ENCODE measurements at places on chromosomes 3 and 15.

DNA sequence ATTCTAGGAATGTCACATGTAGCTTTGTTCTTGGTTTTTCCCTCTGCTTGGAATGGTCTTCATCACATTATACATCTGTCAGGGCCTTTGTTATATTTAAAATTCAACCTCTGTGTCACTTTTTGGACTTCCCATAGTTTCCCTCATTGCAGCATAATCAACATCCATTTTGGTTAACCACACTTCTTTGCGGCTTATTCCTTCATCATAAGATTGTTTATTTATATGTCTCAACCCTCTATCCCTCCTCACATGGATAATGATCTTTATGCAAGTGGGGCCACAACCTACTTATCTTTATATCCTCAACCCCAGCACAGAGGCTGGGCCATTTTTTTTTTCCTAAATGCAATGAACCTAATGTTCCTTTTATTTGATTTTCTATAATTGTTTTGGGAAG is 260.0 kb upstream of the THBS1 start:
- DNase-seq, result no peak

GRCh38 chr3:154050766-154051165 is 70.4 kb upstream of the ARHGEF26 start:
- no peak for DNase-seq

- no peak for DNase-seq
Measured at GRCh38 chr15:25238716-25239470, 199.9 kb downstream of the UBE3A start.

DNA sequence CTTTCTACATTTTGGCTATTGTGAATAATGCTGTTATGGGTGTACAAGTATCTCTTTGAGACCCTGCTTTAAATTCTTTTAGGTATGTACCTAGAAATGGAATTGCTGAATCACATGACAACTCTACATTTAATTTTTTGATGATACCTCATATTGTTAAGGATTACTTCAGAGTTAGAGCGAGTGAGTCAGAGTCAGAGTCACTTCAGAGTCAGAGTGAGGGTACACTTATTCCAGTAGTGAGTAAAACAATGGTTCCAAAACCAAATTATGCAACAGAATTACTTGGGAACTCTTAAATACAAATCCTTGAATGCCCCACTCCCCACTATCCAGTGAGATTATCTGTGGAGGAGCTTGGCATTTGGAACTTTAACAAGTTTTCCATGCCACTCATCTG is 50.3 kb upstream of the SNRK start:
- no peak for DNase-seq

DNA sequence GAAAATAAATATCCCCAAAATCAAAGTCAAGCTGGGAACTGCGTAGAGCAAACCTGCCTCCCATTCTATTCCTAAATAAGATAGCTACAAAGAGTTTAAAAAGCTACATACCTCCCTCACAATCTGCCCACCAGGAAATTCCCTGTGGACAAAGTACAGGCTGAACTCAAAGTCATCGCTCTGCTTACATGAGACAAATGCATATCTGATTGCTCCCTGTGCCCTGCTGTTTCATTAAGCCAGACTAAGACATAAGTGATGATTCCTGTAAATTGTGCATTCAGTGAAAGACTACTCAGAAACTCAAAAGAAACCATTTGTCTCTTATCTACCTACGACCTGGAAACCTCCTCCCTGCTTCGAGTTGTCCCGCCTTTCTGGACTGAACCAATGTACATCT is 28.5 kb upstream of the EIF4A2 start:
- DNase-seq, result no peak

DNA sequence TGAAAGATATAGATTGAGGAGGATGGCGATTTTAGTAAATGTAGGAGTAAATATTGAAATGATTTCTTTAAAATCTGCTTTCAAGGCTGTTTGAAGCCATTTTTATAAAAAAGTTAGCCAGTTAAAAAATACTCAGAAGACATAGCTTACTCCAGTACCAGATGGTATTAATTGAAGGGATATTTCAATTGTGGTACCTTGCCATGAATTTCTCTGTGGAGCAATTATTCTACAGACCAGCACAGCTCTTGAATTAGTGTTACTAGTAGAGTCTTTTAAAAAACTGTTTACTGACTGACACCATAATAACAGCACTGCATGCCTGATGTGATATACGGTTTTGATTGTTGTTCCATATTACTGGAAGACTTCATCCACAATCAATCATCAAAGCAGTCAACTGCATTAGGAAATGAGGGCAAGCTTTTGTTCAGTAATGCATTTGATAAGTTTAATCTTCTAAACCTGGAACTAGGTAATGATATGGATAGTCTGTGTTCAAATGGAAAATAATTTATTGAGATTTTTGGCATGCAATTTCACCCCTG is 106.4 kb downstream of the MFSD1 start:
- no peak for DNase-seq

DNA sequence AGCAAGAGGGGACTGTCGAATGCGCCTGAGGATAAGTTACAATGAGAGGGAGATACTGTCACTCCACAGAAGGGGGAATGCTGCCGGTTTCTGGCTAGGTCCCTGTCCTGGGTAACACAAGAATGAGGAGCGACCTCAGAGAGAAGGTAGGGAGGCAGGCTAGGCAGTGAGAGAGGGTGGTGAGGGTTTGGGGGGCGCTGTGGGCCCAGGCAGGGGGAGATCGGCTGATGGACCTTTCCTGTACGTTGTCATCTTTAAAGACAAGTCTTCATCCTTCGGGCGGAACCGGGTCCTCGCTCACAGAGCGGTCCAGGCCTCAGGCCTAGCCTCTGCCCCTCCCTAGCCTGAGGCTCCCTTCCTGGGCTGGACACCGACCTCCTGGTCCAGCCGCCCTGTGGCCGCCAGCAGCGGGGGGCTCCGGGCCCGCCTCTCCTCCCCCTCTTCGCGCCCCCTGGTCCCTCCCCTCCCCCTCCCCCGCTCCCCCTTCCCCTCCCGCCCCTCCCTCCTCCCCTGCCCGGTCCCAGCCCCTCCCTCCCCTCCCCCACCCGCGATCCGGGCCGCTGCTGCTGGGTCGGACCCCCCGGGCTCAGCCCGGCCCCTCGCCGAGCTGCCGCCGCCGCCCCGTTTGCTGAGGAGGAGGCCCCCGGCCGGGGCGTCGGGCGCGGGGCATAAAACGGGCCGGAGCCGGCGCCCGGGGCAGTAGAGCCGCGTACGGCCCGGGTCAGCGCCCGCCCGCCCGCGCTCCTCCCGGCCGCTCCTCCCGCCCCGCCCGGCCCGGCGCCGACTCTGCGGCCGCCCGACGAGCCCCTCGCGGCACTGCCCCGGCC is at the start of gene CHRD:
CHRD (plus strand) TSS at position 697 of the 827 bp plus-strand sequence. CDS start 265 bp downstream, outside the sequence.
- DNase-seq, result no peak

GRCh38 chr3:46209746-46210470 is 1.8 kb upstream of the CCR1 start:
- DNase-seq, result no peak

- DNase-seq, result no peak
Measured at GRCh38 chr3:24828011-24828410, 333.4 kb upstream of the THRB start.

GRCh38 chr15:72919936-72920465 is 132.3 kb upstream of the NEO1 start:
- DNase-seq, result no peak

DNA sequence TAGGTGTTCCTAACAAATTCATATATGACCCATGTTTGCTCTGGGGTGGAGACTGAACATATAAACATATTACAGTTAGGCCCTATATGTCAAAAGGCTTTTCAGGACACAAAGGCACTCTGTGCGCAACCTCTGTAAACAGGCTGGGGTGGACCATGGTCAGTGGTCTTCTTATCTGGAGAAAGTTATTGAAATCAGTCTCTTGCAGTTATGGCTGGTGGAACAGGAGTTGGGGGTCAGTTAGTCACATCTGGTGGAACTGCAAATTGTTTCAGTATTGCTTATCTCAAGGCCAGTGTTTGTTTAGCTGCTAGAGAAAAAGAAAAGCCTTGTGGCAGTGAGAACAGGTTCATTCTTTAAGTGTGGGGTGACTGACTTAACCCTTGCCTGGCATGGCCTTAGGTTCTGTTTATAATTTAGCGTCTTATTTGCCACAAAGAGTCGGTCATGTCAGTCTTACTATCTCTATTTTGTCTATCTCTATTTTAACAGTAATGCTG is 5.9 kb upstream of the GP9 start:
- no peak for DNase-seq

GRCh38 chr3:12437861-12438260 is 46.4 kb upstream of the TSEN2 start:
- DNase-seq, result no peak

GRCh38 chr15:74655424-74655823 is 39.8 kb downstream of the CLK3 start:
- no peak for DNase-seq

GRCh38 chr3:157786618-157787017 is 283.4 kb upstream of the VEPH1 start:
- peak; percentile 51 for DNase-seq

DNA sequence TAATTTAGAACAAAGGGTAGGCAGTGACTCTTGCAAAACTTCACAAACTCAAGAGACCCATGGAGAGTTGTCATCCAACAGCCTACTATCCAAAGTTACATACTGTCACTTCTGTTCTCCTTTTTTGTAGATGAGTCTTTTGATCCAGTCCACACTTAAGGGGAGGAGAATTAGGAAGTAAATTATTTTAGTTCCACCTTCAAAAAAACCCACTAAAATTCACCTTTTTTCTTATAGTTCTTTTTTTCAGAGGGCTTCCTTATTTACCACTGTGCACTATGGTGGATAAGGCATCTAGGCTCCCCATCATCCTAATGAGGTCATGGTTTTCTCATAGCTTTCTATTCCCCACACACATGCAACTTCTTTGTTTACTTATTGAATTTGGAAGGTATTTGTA is 8.6 kb upstream of the TCAIM start:
- DNase-seq, result no peak

GRCh38 chr15:100721758-100722550 is 119.6 kb downstream of the ASB7 start:
- DNase-seq, result peak; percentile 100
